ENCODE measurements at places on chromosomes 11 and 22.
A peak's percentile ranks its signal among the peaks of the same experiment; 100 is the strongest.

GRCh38 chr22:47341464-47341863 lies 579.0 kb downstream of the TBC1D22A start:
- no peak for DNase-seq

DNA sequence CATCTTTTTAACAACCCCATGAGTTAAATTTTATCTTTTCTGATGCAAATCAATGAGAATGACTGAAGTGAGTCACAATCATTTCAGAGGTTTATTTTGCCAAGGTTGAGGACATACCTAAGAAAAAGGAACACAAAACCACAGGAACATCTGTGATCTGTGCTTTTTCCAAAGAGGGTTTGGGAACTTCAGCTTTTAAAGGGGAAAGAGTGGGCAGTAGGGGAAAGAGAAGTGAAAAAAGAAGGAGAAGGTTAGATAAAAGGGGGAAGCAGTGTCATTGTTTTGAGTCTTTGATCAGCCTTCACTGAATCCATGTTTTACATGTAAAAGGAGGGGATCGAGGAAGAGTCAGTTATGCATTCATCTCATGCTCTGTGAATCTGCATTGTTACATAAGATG lies 45.3 kb upstream of the SPON1 start:
- no peak for DNase-seq

DNA sequence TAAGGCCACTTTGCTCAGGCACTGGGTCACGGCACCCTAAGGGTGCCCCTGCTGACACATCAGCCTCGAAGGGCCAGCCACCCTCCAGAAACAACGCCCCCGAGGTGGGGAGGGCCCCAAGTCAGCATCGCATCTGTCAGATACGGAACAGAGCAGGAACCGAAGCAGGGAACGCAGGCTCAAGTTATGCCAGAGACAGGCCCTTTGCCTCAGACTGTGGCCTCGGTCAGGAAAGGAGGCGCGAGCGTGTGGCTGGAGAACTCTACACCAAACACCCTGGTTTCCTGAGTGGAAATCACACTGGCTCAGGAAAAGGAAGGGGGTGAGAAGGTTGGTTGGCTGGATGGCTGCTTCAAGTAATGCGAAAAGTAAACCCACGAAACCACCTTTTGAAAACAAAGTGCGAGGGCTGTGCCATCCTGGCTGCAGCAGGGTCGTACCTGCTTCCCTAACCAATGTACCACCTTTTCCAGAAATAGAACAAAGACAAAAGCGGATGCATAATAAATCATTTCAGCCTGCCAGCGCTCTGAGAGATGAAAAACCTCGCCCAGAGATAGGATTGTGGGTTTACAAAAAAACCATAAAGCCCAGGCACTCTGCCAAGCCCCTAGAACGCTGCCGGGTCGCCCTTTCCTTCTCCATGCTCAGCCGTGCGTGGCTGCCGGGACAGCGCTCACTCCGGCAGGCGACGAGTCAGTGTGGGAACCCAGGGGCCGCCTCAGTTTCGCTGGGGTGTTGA lies 38.6 kb downstream of the TRMU start:
- no peak for DNase-seq

DNA sequence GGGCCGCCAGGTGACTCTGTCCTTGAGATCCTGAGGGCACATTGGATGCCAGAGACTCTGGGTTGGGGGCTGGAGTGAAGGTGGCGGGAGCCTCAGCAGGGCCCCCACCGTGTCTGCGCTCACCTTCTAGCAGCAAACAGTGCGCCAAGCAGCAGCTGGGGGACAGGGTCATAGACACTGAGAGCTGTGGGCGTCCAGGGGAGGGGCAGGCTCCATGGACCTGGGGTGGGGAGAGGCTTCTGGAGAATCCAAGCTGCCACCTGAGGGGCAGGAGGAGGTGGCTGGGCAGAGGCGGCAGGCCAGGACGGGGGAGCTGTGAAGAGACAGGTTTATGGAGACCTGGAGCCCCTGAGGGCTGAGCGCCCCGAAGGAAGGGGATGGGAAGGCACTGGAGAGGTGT lies 8.0 kb downstream of the PHRF1 start:
- DNase-seq: no peak

GRCh38 chr11:10803676-10804075 lies 5.0 kb downstream of the EIF4G2 start:
- DNase-seq: no peak

- DNase-seq: no peak
These were observed 569.8 kb upstream of the B3GAT1 start for GRCh38 chr11:134981835-134982234.

- DNase-seq: no peak
These were observed 87.5 kb downstream of the ENTHD1 start for GRCh38 chr22:39806109-39806508.

- DNase-seq: no peak
These were observed 18.8 kb upstream of the AMOTL1 start for GRCh38 chr11:94749369-94749768.

DNA sequence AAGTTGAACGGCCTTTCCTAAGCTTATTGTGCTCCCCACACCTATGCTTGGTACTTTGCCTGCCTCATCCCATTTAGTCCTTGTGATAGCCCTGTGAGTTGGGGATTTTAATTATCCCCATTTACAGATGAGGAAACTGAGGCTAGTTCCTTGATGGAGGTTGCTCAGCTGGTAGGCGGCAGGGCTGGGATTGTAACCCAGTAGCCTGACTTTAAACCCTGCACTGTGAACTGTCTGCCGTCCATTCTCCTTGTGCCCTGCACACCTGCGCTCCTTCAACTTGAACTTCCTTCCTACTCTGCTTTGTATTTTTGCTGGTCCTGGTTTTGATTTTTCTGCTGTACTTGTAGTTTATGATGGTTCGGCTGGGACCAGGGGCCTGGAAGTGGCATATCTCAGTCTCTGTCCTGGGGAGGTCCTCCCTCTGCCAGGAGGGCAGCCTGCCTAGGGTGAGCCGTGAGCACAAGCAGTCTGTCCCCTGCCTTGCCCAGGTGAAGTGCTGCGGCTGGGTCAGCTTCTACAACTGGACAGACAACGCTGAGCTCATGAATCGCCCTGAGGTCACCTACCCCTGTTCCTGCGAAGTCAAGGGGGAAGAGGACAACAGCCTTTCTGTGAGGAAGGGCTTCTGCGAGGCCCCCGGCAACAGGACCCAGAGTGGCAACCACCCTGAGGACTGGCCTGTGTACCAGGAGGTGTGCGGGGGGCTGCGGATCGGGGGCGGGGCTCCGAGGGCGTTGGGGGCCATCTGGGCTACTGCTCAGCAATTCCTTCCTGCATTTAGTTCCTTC lies 52.4 kb downstream of the CD82 start:
- DNase-seq: no peak

GRCh38 chr11:103681855-103682254 lies 354.6 kb upstream of the DDI1 start:
- no peak for DNase-seq

- no peak for DNase-seq
These were observed 110.9 kb upstream of the BLID start for GRCh38 chr11:122226810-122227379.

DNA sequence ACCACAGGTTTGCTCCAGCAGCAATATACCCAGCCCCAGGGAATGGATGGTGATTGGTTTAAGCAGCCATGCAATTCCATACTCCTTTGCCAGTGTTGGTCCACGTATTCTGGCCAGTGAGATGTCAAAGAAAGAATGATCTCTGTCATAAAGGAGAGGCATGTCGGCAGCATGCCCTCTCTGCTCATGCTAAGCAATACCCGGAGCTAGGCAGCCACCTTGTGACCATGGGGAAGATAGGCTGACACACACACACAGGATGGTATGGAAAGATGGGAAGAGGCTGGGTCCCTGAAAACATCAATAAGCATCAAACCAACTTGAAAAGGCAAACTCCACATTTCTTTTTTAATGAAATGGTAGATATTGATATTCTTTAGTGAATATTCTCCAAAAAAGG lies 5.1 kb downstream of the ABCC8 start:
- no peak for DNase-seq

- no peak for DNase-seq
These were observed 14.4 kb downstream of the EMID1 start for GRCh38 chr22:29219881-29220670.

DNA sequence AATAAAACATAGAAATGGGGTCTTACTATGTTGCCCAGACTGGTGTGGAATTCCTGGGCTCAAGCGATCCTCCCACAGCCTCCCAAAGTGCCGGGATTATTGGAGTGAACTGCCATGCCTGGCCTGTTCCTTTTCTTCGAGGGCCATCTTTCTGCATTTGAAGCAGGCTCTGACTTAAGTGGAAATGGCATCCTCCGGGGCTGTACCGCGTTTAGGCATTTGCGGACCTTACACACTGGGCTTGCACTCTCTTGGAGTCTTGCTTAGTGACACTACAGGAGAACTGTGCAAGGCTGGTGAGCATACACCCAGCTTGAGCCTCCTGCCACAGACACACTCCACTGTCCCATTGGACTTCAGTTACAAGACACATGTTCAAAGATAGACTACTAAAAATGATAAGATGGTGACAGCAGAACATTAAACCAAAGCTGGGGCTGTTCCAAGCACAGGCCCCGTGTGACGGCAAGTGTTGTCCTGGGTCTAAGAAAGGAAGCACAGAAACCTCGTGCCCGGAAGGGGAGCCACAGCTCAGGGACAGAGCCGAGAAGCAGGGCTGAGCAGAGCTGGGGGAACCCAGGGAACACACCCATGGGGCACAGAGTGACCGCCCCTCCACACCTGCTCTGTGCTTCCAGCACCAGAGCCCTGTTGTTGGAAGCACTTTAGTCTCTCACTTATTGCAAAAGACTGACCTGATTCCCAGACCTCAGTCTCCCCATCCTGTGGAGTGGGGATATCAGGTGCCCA lies 59.0 kb upstream of the SHANK2 start:
- DNase-seq: peak; percentile 13

GRCh38 chr22:28983788-28984441 lies 77.7 kb downstream of the C22orf31 start:
- no peak for DNase-seq

DNA sequence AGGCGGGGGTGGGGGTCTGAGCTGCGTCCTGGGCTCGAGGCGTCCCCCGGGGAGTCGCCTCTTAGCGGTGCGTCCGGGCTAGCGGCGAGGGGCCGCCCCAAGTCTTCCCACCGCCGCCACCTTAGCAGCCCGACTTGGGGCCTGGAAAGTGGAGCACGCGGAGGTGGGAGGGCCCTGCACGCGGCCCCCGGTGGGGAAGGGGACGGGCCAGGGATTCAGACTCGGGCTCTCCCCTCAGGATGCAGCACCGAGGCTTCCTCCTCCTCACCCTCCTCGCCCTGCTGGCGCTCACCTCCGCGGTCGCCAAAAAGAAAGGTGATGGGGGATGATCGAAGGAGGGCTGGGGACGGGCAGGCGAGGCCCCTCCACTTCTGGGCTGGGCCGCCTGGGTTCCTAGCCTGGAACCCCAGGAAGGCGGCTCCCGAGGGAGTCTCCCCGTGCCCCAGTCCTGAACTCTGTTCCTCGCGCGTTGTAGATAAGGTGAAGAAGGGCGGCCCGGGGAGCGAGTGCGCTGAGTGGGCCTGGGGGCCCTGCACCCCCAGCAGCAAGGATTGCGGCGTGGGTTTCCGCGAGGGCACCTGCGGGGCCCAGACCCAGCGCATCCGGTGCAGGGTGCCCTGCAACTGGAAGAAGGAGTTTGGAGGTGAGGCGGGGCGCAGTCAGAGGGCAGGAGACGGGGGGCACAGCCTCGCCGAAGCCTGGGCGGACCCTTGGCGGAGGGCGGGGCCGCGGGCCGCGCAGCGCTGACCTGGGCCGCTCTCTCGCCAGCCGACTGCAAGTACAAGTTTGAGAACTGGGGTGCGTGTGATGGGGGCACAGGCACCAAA lies 563 bp downstream of the MDK start:
- DNase-seq: no peak

- DNase-seq: no peak
These were observed 6.4 kb downstream of the CCDC89 start for GRCh38 chr11:85679576-85679975.

DNA sequence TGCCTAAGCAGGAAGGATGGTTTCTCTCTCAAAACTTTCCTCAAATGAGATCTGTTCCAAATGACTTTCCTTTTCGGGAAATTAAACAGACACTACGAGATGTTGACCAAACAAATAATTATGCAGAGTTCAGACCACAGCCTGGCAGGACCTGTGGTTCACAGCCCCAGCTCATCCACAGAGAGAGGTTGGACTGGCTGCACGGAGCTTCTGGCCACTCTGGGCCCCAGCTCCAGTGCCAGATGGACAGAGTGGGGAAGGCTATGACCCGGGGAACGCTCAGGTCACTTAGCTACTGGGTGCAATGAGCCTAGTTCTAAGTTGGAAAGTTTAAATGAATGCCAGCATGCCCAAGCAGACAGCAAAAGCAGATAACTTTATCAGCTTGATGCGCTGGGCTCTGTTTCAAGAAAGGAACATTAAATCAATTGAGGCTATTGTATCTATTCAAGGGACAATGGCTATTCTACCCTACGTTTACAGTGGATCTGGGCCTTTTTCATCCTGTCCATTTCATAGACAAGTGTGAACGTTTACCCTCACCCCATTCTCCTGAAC lies 155.7 kb upstream of the NARS2 start:
- DNase-seq: no peak

- no peak for DNase-seq
These were observed 55.5 kb upstream of the USP47 start for GRCh38 chr11:11786234-11786633.

DNA sequence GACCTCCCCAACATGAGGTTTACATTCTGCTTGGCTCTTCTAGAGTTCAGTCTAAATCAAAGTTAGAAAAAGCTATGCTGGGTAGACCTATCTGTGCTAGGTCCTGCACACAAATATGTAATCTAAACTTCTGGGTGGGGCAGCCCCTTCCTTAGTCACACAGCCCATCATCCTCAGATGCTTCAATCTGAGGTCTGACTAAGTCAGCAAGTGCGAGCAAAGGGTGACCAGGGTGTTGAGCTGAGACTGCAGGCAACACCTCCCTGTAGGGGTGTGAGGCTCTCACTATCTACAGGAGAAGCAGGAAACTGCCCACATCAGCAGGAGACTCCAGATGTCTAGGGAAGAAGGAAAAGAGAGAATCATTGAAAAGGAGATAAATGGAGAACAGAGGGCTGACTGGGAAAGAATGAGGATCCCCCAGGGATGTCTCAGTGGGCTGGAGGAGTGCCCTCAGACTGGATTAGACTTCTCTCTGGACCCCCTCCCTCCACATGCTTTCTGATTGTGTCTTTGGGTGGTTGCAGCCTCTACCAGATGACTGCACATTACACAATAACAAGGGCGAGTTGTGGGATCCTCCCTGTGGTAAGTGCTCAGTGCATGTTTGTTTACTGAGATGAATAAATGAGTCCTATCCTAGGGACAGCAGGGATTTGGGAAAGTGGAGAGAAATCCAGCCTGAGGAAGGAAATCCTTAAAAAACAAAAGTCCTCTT lies 266.2 kb upstream of the PLET1 start:
- DNase-seq: no peak

Data from liver (tissue), 10 donors.